Hindlimb muscle (tissue), 1 donor: ENCODE measurements at places on chromosomes 4 and X. TPM values are rescaled to one million over a fixed set of nuclear protein-coding genes. Genes with fewer than 3 reads are reported as not detected.

RNF128 gene
- not detected for polyA plus RNA-seq

FRG2 gene
- polyA plus RNA-seq: not detected

ASB9 gene
- 3.5 TPM for polyA plus RNA-seq

TLR8 gene
- polyA plus RNA-seq: 0.61 TPM

ITIH6 gene
- polyA plus RNA-seq: 0.80 TPM

CXCL6 gene
- polyA plus RNA-seq: not detected

TCEANC gene
- 4.2 TPM for polyA plus RNA-seq

MAGEB4 gene
- polyA plus RNA-seq: not detected

FNIP2 gene
- 12.7 TPM for polyA plus RNA-seq

XG gene
- 0.65 TPM for polyA plus RNA-seq

AFAP1 gene
- polyA plus RNA-seq: 38.3 TPM
